ENCODE measurements at places on chromosomes 5 and 9.

- no peak for DNase-seq
These were observed 72.7 kb upstream of the FCN2 start for GRCh38 chr9:134807716-134808446.

GRCh38 chr5:78058625-78059024 lies 235.9 kb downstream of the AP3B1 start:
- DNase-seq = no peak

DNA sequence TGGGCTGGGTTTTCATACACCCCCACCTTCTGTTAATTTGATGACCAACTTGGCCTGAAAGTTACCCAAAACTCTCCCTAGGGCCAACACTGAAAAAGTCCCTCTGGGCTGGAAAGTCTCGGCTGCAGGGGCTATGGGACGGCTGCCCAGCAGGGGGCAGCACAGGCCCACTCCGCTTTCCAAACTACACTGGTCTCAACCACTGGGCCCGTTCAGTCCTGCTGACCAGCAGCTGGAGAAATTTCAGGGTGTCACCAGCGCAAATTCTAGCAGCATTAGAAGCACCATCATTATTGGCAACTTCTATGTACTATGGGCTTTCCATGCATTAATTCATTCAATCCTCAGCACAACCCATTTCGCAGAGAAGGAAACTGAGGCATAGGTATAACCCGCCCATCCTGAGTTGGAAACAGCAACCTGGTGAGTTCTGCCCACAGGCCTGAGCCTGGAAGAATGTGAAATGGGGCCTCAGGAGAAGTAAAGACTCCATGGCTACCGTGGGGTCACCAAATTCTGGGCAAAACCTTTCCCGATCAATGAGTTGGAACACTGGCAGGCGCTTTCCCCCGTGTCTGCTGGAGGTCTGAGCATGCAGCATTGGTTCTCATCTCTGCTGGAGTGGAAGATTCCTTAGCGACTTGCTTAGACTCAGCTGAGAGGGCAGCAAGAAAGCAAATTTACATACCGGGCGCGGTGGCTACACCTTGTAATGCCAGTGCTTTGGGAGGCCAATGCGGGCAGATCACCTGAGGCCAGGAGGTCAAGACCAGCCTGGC lies 9.7 kb downstream of the ORM2 start:
- DNase-seq = peak; percentile 44

GRCh38 chr5:154197801-154198491 lies 7.4 kb downstream of the GALNT10 start:
- DNase-seq = peak; percentile 53

- no peak for DNase-seq
These were observed 179.6 kb upstream of the PITX1 start for GRCh38 chr5:135213466-135214239.

Measured in activated gamma-delta T cell treated with anti-CD3 and anti-CD28 coated beads, Interleukin-2, amount 50 U/mL, for 16 hours (primary cell).